Stimulated activated CD8-positive, alpha-beta memory T cell treated with anti-CD3 and anti-CD28 coated beads, Interleukin-2, amount 100 ng/mL, for 48 hours (primary cell): ENCODE measurements at places on chromosomes 5 and 9.
A peak's percentile ranks its signal among the peaks of the same experiment; 100 is the strongest.

GRCh38 chr5:177344891-177345290 is 6.6 kb downstream of the LMAN2 start:
- no peak for DNase-seq

DNA sequence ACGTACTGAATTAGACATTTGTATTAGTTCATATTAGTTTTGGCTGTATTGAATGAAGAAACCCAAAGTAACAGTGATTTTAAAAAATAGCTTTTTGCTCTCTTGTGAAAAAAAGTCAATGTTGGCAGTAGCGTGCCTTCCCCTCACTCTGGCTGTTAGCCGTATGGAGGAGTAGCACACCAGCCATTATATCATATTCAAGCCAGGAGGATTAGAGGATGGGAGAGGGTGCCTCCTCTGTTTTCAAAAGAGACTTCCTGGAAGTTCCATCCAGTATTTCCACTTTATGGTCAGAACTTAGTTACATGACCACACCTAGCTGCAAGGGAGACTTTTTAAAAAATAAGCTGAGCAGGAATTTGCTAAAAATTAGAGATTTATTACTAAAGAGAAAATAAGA is 41.2 kb downstream of the GPR21 start:
- DNase-seq = no peak

GRCh38 chr9:95756986-95757385 is 118.5 kb upstream of the ERCC6L2 start:
- DNase-seq = no peak

DNA sequence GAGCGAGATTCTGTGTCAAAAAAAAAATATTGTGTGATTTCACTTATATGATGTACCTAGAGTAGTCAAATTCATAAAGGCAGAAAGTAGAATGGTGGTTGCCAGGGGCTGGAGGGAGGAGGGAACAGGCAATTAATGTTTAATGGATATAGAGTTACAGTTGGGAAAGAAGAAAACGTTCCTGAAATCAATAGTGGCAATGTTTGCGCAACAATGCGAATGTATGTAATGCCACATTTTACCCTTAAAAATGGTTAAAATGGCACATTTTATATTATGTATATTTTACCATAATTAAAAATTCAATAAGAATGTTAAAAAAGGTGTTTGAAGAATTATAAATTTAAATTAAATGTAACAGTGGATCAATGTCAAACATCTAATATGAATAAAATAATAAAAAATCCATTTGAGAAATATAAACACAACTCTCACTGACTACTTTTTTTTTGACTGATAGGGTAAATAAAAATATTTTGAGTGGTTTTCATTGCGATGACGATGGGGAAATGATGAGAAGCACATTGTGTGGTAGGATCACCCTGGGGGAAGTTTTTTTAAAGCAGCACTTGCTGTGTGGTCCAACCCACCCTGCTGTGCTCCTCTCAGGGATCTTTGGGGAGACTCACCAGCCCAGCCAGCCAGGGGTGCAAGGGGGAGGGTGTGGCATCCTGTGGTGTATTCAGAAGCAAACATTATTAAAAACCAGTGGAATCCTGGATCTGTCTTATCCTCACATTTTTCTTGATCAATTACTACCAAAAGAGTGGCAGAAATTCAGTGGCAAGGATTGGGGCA is 4.3 kb downstream of the FYB1 start:
- no peak for DNase-seq

- DNase-seq = no peak
These were observed 12.7 kb upstream of the SLC25A48 start for GRCh38 chr5:135821802-135822201.

DNA sequence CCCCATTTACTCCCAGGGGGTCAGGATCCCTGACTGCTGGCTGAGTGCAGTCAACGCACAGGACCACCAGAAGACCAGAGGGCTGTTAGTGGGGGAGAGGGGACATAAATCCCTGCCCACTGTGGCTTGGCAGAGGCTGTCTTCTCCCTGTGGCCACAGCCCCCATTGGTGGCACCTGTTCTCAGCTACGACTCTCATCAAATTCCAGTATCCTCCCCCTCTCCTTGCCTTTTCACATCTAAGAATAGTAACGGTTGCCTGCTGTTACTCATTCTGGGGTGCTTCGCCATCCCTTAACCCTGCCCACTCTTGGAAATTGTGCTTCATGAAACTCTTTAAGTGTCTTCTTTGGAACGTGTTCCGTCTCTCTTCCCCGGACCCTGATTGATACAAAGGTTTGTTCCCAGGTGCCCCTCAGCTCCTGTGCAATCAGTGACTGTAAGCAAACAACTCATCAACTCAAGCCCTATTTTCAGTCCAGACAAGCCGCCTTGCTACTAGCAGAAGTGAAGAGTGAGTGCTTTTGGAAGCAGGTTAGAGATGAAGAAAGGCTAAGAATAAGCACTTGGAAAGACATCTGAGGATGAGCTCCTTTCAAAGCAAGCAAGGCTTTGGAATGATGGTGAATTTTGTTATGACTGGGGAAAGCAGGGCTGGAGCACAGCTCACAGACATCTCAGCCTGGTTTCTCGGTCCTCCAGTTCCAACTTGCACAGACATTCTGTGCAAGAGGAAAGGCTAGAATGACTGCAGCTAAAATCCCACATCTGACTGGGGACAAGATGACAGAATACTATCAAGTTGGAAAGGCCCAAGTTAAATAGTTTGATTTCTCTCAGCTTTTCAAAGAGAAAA is 22.9 kb upstream of the DENND1A start:
- DNase-seq = no peak

- peak; percentile 8 for DNase-seq
These were observed 24.0 kb downstream of the HNRNPK start for GRCh38 chr9:83956086-83956435.

GRCh38 chr5:155094455-155094854 is 80.9 kb downstream of the KIF4B start:
- no peak for DNase-seq

- DNase-seq = no peak
These were observed 9.9 kb downstream of the SH3RF2 start for GRCh38 chr5:145946112-145946861.

- no peak for DNase-seq
These were observed 825.4 kb downstream of the SEMA5A start for GRCh38 chr5:8720506-8720905.

DNA sequence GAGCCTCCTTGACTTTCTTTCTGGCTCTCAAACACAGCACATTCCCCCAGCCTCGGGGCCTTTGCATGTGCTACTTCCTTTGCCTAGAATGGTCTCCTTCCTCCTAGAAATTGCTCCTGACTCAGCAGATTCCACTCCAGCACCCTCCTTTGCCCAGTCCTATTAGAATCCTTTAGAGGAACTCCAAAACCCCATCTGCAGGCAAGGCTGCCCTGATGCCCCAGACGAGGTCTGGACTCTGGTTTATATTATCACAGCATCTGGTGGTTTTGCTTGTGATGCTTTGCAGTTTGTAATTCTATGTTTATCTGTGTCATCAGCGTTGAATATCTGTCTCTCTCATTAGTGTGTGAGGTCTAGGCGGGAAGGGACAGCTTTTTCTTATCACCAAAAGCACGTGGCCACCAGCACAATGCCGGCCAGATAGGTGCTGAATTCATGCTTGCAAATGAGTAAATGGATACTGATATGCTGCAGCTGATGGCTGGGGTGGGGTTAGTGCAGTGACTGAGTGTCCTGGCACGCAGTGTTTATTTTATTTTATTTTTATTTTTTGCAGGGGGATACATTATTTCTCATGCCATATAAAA is 30.0 kb upstream of the ANKH start:
- no peak for DNase-seq

DNA sequence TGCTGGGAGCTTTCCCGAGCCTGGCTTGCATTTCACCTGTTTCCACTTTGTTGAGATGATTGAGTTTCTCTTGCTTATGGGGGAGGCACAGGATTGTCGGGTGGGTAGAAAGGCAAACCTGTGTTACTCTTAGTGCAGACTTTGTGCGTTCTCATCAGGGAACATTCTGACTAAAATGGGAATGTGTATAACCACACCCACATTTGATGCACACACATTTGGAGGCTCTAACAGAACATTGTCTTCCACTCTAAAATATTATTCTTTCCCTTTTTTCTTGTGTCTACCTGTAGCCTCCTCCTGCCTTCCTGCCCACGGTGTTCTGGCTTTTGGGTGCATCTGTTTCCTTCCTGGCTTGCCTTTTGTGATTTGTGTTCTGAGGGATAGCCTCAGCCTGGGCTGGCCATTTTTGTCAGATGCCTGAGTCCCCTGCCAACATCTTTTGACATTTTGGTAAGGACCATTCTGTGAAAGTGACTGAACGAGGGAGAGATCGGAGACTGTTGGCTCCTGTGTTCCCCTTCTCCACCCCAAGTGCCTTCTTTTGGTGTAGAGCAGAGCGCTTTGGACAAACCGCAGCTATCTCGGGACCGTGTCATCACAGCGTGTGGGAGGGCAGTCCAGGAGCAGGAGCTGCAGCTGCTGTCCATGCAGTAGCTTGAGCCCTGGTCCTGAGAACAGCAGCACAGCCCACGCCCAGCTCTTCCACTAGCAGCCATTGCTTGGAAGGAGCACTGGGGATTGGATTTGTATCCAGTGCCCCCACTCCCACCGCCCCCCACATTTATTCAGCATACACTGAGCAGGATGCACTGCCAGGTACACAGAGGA is 101.4 kb downstream of the ARHGAP26 start:
- no peak for DNase-seq

GRCh38 chr5:127001621-127002296 is 28.6 kb downstream of the MARCHF3 start:
- DNase-seq = no peak

- DNase-seq = no peak
These were observed 233.8 kb downstream of the GAS1 start for GRCh38 chr9:86713470-86713869.

GRCh38 chr9:70668751-70669150 is 254.3 kb upstream of the KLF9 start:
- DNase-seq = no peak

DNA sequence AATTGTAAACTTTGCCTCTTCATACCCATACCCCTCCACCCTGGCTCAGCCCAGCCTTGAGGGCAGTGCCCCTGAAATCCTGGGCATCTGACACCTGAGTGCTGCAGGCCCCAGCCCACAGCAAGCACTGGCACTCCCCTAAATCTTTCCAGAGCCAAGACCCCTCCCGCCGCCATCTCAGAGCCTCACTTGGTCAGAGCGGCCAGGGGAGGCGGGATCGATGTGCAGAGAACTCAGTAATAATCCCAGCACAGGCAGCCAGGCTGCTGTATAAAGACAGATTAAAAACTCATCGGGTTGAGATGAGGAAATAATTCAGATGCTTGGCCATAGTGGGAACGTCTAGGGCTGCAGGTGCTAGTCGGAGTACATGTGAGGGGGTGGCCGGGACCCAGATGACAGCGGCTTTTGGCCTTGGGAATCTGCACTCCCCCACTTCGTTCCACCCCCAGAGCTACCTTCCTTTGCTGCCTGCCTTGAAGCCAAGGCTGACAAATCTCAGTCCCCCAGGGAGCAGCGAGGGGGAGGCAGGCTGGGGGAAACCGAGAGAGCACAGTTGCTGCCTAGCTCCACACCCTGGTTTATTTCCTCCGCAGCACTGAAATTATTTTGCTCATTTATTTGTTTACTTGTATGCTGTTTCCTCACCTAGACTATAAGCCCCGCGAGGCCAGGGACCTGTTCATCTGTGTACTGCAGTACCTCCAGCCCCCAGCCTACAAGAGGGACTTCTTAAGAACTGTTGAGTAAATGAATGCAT is 19.5 kb upstream of the ARAP3 start:
- no peak for DNase-seq

DNA sequence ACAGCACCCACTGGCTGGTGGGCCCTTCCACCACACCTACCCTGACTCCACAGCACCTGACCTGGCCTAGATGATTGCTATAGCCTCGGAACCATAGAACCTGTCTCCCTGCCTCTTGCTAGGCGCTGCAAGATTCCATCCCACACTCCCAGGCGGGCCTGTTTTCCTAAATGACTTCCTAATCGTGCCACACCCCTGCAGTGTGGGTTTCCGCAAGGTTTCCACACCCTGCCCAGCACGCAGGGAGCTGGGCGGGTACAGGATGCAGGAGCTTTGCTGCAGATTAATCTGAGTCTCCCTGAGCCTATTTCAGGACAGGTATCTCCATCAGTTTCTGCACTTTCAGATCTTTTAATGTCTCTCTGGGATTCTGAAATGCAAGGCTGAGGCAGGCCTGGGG is 62.9 kb downstream of the SHB start:
- no peak for DNase-seq

- no peak for DNase-seq
These were observed 74.7 kb downstream of the SPRY4 start for GRCh38 chr5:142250119-142250518.

DNA sequence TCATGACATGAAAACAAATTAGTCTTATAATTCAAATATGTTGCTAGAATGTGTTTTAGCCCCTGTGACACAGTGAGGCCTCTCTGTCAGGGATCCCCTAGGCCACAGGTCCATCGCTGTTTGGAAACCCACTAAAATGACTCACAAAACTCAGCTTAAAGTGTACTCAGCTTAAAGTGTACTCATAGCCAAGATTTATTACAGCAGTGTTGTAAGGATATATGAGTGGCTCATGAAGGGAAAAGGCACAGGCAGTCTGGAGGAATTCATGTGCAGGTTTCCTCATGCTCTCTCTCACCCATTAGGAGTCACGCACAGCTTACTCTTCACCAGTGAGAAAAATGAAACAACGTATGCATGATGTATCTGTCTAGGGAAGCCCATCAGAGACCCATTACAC is 24.4 kb upstream of the TGFBI start:
- no peak for DNase-seq

DNA sequence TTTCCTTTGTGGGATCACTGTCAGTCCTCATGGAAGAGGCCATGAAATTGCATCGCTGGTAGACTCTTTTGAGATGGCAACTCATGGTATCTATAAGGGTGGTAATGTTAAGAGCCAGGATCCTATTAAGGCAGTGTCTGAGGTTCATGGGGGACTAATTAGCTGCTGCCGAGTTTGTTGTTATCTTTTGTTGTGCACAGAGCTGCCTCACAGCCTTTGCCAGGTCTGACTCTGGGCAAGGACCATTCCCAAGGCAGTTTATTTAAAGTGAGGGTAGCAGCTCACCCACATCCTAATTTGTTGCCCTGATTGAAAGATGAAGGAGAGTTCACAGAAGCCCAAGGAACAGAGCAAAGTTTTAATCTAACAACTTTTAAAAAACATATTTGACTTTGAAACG is 7.9 kb downstream of the SMARCA2 start:
- DNase-seq = no peak

- DNase-seq = no peak
These were observed 142.0 kb upstream of the RGMB start for GRCh38 chr5:98631311-98632054.

- DNase-seq = no peak
These were observed 135.5 kb downstream of the SEC61B start for GRCh38 chr9:99357575-99357974.

- no peak for DNase-seq
These were observed 347.6 kb downstream of the GADD45G start for GRCh38 chr9:89952401-89952800.

GRCh38 chr5:171477666-171478065 is 58.2 kb downstream of the FGF18 start:
- DNase-seq = no peak

GRCh38 chr9:27385606-27386322 is 88.8 kb upstream of the EQTN start:
- DNase-seq = no peak

GRCh38 chr9:36597412-36598178 is 24.9 kb downstream of the MELK start:
- DNase-seq = no peak
